Retina (tissue), 1 donor: ENCODE measurements at places on chromosomes 7 and 10.

DNA sequence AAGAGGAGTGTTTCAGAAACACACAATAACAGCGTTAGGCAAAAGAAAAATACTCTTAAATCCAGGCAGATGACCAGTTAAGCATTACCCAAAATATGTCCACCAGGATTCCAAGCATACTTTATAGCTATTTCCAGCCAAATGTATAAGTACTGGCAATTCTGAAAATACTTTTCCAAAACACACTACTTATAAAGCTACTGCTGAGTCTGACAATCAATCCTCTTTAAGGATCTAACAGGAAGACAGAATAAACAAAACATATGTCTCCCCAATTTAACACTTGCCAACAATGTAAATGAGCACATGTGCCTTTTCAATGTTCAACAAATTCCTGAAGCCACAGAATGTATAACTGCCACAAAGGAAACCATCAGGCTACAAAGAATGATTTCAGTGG lies 370.9 kb downstream of the SORCS1 start:
- no peak for DNase-seq

- no peak for DNase-seq
These were observed 1.3 kb downstream of the PGAM2 start for GRCh38 chr7:44063894-44064651.

DNA sequence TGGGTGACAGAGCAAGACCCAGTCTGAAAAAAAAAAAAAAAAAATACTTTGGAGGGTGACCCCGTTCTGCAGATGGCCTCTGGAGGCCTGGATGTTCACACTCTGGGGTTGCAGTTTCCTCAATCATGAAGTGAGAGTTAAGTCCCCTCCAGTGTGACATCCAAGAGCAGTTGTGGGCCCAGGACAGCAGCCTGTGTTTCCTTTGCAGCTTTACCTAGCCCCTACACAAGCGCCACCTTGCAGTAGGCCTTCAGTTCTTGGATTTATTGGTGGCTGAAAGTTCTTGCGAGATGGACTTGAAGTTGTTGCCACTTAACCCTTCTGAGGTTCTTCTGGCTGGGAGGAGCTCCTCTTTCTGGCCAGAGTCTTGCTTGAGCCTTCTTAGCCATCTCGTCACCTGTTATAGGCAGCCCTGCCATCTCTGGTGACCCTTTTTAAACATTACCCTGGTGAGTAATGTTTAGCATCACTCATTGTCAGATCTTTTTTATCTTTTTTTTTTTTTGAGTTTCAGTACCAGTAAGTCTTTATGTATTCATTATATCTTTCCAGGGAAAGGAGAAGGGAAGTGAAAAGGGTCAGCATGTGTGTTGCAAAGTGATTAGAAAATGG lies 3.4 kb upstream of the ACTR3C start:
- DNase-seq, result no peak

DNA sequence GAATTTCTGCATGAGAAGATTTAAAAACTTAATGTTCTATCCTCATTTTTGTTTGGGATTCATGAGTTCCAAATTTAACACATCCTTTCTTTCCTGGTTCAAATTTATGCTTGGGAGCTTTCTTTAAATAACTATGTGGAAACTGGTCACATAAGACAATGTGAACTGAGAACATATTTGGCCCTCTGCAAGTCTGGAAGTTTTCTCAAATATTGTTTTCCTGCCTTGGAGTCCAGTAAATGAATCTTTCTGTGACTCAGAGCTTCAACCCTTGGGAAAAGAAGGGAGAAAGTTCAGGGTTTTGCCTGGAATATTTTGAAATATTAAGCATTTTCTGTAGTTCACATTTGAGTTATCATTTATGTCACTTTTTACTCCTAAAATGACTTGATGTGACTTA lies 559.0 kb upstream of the NRP1 start:
- no peak for DNase-seq

- DNase-seq, result no peak
These were observed 35.8 kb downstream of the CREB3L2 start for GRCh38 chr7:137965942-137966640.

GRCh38 chr10:33009244-33010131 lies 51.5 kb upstream of the ITGB1 start:
- DNase-seq, result no peak

GRCh38 chr10:23419201-23419600 lies 19.7 kb upstream of the OTUD1 start:
- no peak for DNase-seq

- DNase-seq, result no peak
These were observed 100.1 kb downstream of the CACNB2 start for GRCh38 chr10:18240185-18240882.

GRCh38 chr10:86775056-86775869 lies 18.8 kb downstream of the BMPR1A start:
- DNase-seq, result no peak

GRCh38 chr7:36266683-36267082 lies 113.6 kb downstream of the EEPD1 start:
- no peak for DNase-seq

DNA sequence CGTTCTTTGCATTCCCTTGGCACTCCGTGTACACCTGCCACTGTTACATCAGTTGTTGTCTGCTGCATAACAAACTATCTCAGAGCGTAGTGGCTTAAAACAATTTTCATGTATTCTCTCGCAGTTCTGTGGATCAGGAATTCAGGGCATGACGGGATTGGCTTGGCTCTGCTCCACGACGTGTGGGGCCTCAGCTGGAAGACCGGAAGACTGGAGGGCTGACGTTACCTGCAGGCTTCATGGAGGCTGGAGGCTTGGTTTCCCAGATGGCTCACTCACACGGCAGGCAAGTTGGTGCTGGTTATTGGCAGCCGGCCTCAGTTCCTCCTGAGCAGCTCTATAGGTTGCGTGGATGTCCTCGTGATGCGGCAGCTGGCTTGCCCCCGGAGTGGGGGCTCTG lies 25.5 kb downstream of the NYAP1 start:
- no peak for DNase-seq

DNA sequence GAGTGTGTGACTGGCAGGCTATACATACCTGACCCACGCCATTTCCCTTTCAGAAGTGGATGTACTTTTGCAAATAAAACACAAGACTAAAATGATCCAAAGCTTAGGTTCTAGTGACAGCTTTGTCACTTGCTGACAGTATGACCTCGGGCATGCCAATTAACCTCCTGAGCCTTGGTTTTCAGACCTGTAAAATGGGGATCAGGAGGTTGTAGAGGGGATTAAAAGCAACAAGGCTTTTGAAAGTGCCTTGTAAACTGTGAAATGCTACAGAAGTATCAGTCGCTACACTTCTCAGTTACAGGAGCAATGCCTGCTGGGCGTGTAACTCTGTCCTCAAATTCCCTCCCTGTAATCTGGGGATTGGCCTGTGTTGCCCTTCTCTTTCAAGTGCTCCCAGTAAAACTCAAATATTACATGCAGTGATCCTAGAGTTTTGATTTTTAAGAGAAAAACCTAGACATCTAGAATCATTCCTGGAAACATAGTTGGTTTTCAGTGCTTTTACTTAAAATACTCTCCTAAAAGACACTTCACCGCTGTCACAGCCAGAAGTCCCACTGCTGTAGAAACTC lies 8.8 kb upstream of the GRB10 start:
- no peak for DNase-seq
